ENCODE measurements at places on chromosomes 7 and 10.

DNA sequence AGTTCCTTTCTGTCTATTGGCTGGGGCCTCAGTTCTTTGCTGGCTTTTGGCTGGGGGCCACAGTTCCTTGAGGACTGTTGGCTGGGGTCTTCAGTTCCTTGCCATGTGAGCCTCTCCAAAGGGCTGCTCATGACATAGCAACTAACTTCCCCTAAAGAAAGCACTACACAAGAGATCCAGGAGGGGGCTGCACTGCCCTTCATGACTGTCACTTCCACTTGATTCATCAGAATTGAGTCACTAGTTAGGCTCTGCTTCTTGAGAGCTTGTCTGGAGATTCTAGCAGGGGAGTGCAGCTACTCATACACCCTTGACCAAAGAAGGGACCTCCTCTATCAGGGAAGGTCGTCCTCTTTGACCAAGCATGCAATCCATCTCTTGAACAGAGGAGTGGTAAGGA lies 38.0 kb upstream of the MKX start:
- no peak for DNase-seq

DNA sequence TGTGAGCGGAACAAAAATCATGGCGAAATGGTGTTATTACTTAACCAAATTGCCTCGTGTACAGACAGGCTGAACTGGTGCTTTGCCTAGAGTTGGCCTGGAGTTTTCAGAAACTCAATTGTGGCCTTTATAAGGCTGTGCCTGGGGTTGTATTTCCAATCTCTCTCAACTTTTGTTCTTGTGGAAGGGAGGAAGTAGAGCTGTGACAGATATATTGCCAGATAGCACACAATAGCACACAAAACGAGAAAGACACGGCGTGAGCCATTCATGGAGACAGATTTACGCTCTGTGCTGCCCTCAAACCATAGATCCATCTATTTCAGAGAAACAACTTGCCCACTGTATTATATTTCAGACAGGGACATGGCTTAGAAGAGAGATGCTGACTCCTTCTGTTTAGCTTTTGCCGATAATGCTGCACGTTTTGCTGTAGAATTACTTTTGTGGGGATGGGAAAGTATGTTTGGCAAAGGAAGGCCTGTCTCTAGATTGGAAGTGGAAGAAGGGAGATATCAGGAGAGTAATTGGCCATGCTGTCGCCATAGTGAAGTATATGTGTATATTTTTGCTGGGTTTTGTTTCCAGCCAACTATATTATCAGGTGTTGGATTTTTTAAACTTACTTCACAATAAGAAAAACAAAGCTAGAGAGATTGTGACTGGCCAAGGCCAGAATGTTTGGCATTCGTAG lies 80.4 kb downstream of the AUTS2 start:
- DNase-seq = no peak

- DNase-seq = no peak
Measured at GRCh38 chr7:141268614-141269013, 194.8 kb downstream of the TMEM178B start.

- no peak for DNase-seq
Measured at GRCh38 chr10:129917936-129918335, 46.1 kb downstream of the EBF3 start.

- no peak for DNase-seq
Measured at GRCh38 chr7:151312356-151312755, 29.3 kb upstream of the NUB1 start.

GRCh38 chr7:133299676-133300075 lies 46.8 kb downstream of the EXOC4 start:
- DNase-seq = no peak

DNA sequence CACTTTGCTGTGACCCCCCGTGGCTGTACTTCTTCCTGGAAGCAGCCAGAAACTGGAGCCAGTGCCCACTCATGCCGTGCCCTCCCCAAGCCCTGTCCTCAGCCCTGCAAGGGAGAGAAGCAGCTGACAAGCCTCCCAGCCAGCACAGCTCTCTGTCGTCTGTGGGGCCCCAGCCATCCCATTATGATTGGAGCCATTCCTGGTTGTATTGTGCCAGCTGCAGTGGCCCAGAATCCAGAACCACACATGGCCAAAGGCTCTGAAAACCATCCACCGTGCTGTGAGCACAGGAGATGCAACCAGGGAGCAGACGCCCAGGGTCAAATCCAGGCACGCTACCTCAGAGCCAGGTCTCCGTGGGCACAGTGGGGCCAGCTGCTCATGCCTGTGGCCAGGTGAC lies 18.7 kb downstream of the GRID2IP start:
- no peak for DNase-seq

DNA sequence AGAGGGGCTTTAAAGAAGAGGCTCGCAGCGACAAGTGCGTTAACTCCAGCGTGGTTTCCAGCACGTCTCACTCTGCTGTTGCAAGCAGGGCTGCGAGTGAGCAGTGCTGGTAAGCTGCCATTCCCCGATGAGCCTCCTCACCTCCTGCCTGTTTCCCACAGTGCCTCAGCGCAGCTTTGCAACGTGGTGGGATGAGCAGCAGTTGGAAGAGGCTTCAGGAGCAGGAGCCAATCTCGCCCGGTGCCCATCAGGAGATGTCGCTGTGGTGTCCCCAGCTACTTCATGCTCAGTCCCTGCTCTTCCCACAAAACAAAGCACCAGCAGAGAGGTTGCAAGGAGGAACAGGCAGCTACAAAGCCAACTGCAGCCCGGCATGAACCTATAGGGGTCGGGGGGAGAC lies 2.4 kb upstream of the ADARB2 start:
- DNase-seq = no peak

- no peak for DNase-seq
Measured at GRCh38 chr10:21217107-21217506, 308.4 kb downstream of the SKIDA1 start.

- DNase-seq = no peak
Measured at GRCh38 chr7:87000344-87000743, 59.1 kb downstream of the ELAPOR2 start.

GRCh38 chr10:51700228-51700817 lies 928 bp upstream of the CSTF2T start:
- DNase-seq = no peak

DNA sequence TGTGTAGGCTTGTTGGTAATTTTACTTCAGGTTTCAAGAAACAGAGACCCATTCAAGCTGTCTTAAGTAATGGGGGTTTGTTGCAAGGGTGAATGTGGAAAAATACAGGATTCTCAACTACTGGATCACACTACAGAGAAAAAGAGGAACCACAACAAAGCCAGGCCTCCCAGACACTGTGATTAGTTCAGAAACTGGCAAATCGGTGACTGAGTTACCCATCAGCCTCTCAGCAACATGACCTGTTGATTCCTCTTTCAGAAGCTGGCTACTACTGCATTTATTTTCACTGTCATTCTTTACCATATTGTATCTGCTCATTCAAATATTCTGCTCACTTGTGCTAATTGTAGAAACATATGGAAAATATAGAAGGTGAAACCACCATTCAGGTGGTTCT lies 16.0 kb downstream of the CCDC71L start:
- no peak for DNase-seq

DNA sequence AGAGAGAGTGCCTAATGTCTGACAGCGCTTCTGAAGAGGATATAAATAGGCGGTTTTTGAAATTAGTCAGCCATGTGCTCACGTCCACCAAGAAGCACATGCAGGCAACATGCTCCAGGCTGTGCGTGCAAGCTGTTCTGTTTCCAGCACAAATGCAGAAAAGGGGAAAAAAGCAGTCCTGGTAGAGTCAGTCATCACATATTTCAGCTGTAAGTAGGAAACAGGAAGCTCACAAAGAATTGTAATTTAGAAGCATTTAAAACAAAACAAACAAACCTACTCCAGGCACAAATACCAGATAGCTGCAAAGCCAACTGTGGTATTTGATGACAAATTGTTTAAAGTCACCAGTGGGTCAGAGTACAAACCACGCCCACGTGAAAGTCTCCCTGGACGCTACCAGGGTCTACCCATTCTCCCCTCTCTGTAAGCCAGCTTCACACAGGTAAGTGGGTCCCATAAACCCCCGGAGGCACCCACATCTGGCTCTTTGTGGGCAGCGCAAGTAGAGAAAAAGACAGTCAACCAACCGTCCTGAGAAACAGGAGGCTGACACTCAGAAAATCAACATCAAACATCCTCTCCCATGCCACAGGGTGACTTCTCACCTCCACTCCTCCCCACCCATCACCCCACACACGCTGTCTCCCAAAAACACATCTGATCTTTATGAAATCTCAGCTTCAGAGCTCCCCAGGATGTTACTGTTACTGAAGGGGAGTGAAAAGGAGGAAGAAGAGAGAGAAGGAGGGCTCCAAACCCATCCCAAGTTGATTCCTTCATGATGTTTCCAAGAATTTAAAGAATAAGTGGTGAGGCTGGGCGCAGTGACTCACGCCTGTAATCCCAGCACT lies 186.4 kb downstream of the FAM107B start:
- DNase-seq = no peak

GRCh38 chr10:65891073-65891981 lies 1034.5 kb upstream of the LRRTM3 start:
- no peak for DNase-seq

DNA sequence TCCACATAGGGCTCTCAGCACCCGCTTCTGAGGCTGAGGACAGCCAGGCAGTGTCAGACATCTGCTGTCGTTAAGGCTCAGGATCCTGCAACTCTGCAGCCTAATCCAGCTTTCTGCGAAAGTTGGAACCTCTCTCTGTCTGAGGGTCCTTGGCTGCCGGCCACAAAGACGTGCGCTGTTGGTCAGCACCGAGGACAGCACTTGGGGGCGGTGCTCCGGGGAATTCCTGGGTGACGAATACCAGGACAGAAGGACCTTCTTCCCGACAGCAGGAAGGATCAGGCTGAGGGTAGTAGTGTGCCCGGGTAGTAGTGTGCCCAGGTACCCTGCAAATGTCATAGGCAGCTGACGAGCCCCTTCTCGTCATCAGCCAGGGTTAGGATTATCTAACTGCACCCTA lies 16.0 kb upstream of the RASGEF1A start:
- no peak for DNase-seq

DNA sequence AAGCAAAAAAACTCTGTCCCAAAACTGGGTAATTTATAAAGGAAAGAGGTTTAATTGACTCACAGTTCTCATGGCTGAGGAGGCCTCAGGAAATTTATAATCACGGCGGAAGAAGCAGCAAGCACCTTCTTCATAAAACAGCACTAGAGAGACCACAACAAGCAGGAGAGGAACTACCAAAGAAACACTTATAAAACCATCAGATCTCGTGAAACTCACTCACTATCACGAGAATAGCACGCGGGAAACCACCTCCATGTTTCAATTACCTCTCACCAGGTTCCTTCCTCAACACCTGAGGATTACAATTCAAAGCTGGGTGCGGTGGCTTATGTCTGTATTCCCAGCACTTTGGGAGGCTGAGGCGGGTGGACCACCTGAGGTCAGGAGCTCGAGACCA lies 48.5 kb downstream of the PDIA4 start:
- no peak for DNase-seq

DNA sequence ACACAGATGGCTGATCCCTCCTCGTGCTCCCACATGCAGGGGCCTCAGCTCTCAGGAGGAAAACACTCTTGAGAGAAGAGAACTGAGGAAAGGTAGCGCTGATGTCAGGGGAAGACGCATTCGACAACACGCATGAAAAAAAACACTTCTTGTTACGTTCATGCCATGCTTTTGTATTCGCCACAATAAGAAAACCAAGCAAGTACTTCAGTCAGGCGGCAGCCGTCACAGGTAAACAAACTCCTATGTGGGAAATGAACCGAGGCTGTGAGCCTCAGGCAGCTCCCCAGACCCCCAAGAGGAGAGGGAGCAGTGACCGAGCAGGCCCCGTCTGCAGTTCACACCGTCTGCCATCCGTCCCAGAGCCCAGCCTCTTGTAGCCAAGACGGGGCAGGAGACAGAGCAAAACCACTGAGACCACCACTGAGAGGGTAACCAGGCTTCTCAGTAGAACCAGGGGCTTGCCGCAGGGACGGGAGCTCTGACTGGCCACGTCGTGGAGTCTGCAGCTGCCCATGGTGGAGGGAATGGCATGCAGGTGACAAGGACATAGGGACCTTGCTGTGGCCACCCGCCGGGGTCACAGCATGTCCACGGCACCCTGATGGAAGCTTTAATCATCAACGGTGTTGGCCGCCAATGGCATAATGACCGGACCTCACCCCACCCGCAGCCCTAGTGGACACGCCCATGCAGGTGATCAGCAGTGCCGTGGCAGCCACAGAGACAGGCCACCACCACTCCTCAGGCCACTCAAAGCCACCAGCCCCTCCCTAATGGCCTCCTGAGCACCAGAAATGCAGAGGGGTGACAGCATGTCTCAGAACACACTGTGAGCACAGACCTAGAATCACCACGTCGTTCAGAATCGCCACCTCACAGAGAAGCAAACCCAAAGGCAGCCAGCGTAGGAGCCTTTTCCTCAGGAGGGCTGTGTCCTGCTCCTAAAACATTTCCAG lies 304.3 kb downstream of the PTPRN2 start:
- DNase-seq = no peak

Data from activated CD4-positive, CD25-positive, alpha-beta regulatory T cell (primary cell).